ENCODE measurements at places on chromosomes 12 and 14.

GRCh38 chr12:5916785-5917290 is 28.2 kb downstream of the ANO2 start:
- no peak for DNase-seq

DNA sequence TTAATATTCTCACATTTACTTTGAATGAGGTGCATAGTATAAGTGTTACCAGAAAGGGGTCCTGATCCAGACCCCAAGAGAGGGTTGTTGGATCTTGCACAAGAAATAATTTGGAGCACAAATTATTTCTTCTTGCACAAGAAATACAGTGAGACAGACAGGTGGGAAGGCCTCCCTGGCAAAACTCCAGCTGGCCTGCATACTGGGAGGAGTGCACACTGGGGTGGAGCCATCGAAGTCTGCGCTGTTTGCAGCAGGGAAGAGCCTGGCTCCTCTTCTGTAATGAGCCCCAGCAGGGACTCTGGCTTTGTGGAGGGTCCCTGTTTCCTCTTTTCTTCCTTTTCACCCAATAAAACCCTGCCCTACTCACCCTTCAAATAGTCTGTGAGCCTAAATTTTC is 141.6 kb downstream of the GLT1D1 start:
- DNase-seq, result no peak

- no peak for DNase-seq
These were observed 1.1 kb upstream of the KRT77 start for GRCh38 chr12:52704464-52704863.

- DNase-seq, result no peak
These were observed 75.2 kb downstream of the RIMBP2 start for GRCh38 chr12:130640901-130641300.

DNA sequence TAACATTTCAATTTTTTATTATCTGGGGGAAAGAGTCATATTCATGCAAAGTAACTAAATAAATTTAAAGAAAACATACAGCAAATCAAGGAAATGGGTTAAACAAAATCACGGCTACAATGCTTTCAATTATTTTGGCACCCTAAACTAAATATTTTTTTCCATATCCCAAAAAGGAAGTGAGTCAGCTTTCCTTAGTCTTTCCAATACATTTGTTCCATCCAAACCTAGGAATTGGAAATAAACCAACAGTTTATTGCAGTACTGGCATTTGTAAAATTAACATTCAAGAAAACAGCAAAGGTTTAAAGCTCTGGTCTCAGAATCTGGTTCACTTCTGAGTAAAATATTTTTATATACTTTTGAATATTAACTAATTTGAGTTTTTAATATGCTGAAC is 89.2 kb downstream of the BCL2L14 start:
- DNase-seq, result no peak
